ENCODE measurements at places on chromosomes 2 and 18. TPM values are rescaled to one million over a fixed set of nuclear protein-coding genes. Genes with fewer than 3 reads are reported as not detected.

Gene RNU2-63P
- total RNA-seq, result 25.7 TPM

- peak; percentile 25 for DNase-seq
These were observed 79.0 kb downstream of the TLK1 start for GRCh38 chr2:171081649-171082111.

Gene TRMT61B
- 18.1 TPM for total RNA-seq

GRCh38 chr2:196954001-196954400, 27.5 kb upstream of the PGAP1 start:
- DNase-seq, result no peak

Gene SIGLEC15
- total RNA-seq, result not detected

Gene CABYR
- total RNA-seq, result 1.4 TPM

DNA sequence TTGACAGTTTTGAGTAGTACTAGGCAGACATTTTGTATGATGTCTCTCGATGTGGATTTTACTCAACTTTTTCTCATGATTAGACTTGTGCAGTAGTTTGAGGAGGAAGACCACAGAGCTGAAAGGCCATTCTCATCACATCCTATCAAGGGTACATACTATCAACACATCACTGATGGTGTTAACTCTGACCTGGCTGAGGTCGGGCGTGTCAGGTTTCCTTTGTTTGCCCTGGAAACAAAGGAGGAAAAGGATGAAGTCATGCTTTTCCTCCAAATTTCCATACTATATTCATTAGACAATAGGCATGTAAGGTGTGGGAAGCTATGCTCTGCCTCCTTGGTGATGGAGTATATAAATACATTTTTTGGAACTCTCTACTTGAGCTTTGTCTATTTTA, 211.1 kb downstream of the DSEL start:
- no peak for DNase-seq

DNA sequence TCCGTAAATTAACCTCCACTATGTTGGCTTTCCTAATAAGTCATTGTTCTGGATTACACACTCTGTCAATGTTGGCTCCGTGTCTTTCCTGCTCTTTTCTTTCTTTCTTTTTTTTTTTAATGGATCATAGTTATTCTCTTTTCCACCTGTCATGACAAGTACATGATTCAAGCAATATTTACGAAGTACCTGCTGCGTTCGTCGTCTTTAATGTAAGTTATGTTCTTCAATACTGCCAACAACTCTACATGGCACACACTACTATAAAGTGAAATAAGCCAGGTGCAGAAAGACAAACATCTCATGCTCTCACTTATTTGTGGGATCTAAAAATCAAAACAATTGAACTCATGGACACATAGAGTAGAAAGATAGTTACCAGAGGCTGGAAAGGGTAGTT, 239.1 kb downstream of the SCG2 start:
- no peak for DNase-seq

DNA sequence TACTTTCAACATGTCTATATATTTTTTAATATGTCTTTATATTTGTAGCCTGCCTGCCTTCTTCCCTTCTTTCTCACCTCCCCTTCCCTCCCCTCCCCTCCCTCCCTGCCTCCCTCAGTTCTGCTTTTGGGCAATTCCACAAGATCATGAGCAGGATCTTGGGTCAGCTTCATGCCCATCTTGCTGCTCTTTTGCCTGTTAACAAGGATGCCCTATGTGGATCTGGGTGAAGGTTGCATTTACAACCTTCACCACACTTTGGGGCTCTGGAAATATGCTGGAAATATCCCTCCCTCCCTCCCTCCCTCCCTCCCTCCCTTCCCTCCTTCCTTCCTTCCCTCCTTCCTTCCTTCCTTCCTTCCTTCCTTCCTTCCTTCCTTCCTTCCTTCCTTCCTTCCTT, 334.1 kb upstream of the FAM98A start:
- DNase-seq, result no peak

GRCh38 chr2:228048838-228049490, 132.5 kb downstream of the SPHKAP start:
- no peak for DNase-seq

GRCh38 chr18:26477828-26478466, 70.4 kb downstream of the KCTD1 start:
- no peak for DNase-seq

Gene VWC2L
- total RNA-seq, result not detected

DNA sequence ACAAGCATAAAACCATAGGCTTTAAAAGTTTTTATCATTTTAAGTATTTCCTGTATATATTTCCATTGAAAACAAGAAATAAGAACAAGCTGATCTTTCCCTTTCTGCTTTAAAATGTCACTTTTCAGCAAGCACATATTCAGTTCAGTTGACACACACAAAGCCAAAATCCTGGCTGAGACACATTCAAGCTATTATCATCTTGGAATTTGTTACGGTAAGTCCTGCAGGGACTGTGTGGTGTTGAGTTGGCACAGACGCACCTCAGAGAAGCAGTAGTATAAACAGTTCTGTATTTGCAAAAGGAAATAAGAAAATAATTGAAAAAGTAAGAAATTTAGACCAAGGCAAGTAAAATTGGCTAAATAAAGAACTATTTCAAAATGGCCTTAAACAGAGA, 10.4 kb upstream of the DAW1 start:
- no peak for DNase-seq

All from activated CD4-positive, alpha-beta memory T cell treated with anti-CD3 and anti-CD28 coated beads for 36 hours (primary cell).